ENCODE measurements at places on chromosomes 3 and 15.

DNA sequence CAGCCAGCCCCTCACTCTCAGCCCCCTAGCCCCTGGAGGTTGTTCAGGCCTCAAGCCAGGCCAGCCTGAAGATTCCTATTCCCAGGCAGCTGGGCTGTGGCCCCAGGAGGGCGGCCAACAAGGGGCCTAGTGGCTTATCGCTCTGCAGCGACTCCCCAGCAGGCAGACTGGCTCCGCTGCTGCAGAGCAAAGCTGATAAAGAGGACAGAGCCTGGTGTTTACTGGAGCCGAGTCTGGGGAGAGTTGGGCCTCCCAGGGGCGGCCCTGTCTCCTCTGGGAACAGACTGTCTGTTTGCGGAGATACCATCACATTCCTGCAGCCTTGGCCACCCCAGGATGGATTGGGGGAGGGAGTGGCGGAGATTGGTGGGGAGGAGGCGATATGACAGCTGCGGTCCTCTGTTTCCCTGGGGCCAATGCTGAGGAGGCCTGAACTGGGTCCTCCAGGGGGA, 22.4 kb upstream of the SMAD6 start:
- peak; percentile 86 for DNase-seq

DNA sequence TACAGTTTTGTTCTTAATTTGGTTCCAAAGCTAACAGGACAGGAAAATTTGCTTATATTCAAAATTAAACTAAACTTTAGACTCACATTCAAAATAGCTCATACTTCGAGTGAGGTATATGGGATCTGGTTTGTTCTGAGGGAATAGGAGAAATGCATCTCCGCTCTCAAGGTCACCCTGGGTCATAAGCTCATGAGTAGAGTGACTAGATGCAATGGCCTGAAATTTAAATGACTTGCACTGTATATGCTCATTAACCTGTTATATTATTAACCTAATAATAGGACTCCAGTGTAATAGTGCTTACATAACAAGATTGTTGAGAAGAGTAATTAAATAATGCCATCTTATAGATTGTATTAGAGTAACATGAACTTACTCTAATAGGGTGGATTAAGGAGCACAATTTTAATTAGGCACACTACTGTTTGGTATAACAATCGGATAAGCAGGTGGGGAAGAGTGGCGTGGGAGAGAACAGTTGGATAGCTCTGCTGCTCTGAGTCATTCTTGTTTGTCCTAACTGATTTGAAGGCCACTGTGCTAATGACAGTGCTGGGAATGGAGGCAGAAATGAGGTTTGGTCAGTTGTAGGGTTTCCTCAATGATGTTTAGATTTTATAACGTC, 5.2 kb downstream of the NKTR start:
- peak; percentile 34 for DNase-seq

- DNase-seq: no peak
These were observed 43.1 kb upstream of the PDZRN3 start for GRCh38 chr3:73667889-73668288.

- peak; percentile 65 for DNase-seq
These were observed 72.7 kb downstream of the HMG20A start for GRCh38 chr15:77493324-77493907.

- DNase-seq: no peak
These were observed 72.9 kb downstream of the OCA2 start for GRCh38 chr15:28026221-28026620.

GRCh38 chr3:63768386-63768785, 50.7 kb upstream of the C3orf49 start:
- DNase-seq: no peak

DNA sequence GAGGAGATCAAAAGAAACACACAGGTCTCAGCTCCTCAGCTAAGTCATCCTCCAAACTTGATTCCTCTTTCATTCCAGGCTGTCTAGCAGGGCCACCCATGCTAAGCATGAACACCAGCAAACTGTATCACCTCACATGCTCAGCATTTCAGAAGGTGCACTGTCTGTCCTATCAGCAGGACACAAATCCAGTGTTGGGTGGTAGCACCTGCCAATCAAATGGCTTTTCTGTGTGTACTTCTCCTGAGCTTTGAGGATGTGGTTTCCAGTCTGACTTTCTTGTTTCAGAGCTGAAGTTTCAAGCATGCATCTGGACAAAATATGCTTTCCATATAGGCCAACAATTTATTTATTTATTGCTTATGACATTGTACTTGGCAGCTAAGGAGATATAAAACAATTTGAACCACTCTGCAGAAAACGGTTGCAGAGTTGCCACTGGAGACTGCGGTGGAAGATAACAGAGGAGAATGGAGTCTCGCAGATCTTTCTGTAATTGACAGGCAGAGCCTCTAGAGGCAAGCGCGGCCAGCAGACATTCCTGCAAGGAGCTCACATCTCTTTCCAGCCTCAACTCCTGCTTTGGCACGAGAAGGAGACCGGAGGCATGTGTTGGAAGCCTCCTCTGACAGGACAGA, 167.1 kb upstream of the WNT5A start:
- no peak for DNase-seq

- DNase-seq: peak; percentile 50
These were observed 20.5 kb downstream of the GALK2 start for GRCh38 chr15:49190586-49190985.

DNA sequence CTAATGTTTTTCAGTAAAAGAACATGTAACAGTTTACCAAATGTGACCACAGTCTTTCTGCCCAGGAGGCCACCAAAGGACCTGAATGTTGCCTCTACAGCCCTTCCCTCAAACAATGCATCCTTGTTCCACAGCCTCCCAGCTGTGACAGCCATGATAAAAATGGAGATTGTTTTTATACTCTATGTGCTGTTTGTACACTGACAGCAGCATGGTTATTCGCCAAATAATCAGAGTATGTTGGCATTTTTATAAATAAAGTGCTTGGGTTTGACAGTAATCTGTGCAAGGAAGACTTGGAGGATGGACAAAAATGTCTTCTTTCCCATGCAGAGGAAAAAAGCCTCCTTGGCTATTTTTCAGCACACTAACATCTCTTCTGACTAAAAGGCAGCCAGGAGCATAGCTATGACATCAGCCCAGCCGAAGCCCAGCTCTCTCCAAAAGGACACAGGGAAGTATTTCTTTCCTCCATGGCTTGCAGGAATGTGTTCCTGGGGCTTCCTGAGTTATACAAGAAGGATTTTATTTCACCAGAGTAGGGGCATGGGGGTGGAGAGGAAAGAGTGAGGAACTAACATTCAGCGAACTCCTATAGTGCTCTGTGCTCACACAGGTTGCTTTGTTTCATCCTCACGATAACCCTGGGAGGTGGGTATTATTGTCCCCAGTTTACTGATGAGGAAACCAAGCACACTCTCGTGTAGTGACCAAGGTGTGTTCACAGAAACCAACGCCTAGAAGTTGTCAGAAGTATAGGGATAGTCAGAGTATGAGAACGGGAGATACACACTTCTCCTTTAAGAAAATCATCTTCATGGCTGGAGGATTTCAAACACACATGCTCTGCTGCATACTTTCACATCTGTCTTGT, 339.7 kb downstream of the MECOM start:
- DNase-seq: no peak

GRCh38 chr3:77262361-77262760, 222.5 kb downstream of the ROBO2 start:
- no peak for DNase-seq

DNA sequence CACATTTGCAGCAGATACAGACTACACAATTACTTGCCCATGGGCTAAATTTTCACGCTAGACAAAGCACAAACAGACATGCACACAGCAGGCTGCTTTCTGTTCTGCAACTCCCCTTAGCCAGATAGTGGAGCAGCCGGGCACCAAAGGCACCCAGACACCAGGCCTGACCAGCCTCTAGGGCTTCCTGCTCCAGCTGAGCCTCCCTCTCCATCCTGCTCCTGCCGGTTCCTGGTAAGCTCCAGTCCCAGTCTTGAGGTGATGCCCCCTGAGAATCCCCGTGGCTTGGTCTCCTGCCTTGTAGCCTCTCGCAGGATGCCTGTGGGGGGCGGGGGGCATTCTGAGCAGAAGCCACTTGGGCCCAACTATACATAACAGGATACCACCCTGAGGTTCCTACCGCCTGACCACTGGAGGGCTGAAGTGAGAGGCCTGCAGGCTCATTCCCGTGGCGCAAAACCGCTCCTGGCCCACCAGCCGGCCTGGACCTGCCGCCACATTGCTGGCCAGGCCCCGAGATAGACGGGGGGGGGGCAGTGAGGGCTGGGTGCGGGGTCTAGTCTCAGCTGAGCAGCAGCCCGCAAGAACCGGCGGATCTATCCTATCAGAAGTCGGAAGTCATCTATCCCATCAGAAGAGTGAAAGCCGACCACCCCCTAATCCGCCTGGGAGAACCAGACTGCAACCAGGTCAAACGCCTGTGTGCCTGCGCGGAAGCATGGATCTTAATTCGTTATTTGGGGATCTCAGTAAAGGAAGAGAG, 3.9 kb downstream of the FOXL2 start:
- DNase-seq: no peak

DNA sequence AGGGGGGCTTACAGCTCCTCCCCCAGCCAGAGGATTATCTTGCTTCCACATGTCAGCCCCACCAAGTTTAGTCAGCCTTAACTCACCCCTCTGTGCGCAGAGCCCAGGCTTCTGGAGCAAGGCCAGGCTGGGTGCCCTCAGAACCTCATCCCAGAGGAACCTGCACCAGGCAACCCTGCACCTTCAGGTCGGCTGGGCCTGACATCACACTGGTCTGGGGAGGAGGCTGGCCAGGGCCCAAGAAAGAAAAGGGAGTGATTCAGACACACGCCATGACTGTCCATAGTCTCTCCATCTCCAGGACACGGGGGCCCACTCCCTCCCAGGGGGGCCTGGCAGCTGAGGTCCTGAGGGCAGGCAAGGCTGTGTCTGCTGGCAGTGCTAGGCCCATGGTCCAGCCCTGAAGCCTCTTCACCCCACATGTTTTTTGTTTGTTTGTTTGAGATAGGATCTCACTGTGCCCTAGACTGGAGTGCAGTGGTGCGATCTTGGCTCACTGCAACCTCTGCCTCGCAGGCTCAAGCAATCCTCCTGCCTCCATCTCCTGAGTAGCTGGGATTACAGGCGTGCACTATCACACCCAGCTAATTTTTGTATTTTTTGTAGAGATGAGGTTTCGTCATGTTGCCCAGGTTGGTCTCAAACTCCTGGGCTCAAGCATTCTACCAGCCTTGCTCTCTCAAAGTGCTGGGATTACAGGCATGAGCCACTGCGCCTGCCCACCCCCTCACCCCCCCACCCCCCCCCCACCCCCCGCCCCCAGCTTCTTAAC, 11.1 kb downstream of the TNK2 start:
- DNase-seq: peak; percentile 71

GRCh38 chr3:41241161-41241560, 41.9 kb downstream of the CTNNB1 start:
- no peak for DNase-seq

- no peak for DNase-seq
These were observed 69.7 kb upstream of the DCBLD2 start for GRCh38 chr3:98971169-98971681.

- no peak for DNase-seq
These were observed 199.8 kb upstream of the TLE3 start for GRCh38 chr15:70297465-70298058.

GRCh38 chr3:148600440-148600839, 97.3 kb upstream of the AGTR1 start:
- no peak for DNase-seq

GRCh38 chr3:148079370-148079769, 618.3 kb upstream of the AGTR1 start:
- DNase-seq: no peak

DNA sequence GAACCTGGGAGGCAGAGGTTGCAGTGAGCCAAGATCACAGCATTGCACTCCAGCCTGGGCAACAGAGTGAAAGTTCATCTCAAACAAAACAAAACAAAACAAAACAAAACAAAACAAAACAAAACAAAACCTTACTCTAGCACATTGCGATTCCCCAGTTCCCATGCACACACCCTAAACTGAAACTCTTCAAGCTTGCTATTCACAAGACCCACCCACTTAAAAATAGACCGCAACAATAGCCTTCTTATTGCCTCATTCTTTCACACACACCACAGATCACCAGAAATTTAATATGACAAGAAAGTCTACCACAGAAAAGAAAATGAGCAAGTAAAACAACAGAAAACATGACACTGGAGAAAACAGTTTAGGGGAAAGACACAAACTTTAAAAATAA, 598.4 kb downstream of the FHIT start:
- no peak for DNase-seq

GRCh38 chr3:49238274-49239127, 38.5 kb downstream of the C3orf62 start:
- DNase-seq: peak; percentile 99

- no peak for DNase-seq
These were observed 2.9 kb downstream of the TPM1 start for GRCh38 chr15:63045465-63045840.

- DNase-seq: no peak
These were observed 873.5 kb downstream of the OTOL1 start for GRCh38 chr3:162370141-162370540.

- peak; percentile 28 for DNase-seq
These were observed 74.6 kb upstream of the SPATA12 start for GRCh38 chr3:56985878-56986277.

- no peak for DNase-seq
These were observed 10.3 kb downstream of the ATP11B start for GRCh38 chr3:182803596-182803995.

DNA sequence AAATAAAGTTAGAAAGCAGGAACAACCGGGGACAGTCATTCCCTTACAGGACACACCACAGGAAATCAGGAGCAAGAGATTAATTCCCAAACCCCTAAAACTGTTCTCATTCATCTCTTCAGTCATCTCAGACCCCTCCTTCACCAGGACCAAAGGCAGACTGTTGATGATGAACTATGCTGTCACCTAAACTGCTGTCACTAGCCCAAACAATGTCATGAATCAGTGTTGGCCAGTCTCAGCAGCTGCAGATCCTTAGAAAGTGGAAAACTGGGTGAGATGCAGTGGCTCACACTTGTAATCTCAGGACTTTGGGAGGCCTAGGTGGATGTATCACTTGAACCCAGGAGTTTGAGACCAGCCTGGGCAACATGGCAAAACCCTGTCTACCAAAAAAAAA, 909.6 kb downstream of the ROBO1 start:
- DNase-seq: no peak

DNA sequence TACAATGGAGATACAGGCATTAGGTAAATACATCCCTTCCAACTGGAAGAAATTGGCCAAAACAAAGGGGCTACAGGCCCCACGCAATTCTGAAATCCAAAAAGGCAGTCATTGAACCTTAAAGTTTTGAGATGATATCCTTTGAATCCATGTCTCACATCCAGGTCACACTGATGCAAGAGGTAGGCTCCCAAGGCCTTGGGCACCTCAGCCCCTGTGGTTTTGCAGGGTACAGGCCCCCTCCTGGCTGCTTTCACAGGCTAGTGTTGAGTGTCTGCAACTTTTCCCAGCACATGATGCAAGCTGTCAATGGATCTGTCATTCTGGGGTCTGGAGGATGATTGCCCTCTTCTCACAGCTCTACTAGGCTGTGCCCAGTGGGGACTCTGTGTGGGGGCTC, 766.7 kb downstream of the ZBBX start:
- DNase-seq: no peak

DNA sequence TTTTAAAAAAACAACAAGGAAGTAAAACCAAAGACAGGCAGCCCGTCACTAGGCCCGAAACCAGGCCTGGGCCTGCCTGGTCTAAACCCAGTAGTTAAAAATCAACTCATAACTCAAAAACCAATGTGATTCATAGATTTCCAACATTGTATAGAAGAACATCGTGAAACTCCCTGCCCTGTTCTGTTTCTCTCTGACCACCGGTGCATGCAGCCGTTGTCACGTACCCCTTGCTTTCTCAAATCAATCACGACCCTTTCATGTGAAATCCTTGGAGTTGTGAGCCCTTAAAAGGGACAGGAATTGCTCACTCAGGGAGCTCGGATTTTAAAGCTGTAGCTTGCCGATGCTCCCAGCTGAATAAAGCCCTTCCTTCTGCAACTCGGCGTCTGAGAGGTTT, 89.5 kb downstream of the DCLK3 start:
- DNase-seq: no peak
